ENCODE measurements at places on chromosomes 3 and 15.

DNA sequence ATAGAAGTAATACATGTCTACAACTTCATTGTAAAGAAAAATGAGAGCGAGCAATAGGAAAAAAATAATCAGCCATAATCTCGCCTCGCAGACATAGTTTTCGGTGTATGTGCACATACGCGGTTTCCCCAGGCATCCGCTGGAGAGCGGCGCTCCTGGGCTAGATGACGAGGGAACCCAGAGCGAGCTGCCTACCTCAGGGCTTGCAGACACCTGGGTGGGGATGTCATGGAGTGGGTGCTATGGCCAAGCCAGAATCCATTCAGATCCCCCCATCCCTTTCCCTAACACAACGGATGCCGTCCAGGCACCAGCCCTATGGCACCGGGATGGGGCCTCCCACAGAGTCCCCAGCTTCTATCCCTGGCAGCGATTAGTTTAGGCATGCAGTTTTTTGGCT lies 4.5 kb upstream of the CFAP100 start:
- H3K27me3 ChIP-seq = no peaks in the 10 kb centered on the region
- DNase-seq = no peak
- H3K36me3 ChIP-seq = no peaks in the 10 kb centered on the region
- H3K4me3 ChIP-seq = no peak overlapping the region
- no peaks in the 10 kb centered on the region for H3K4me1 ChIP-seq

GRCh38 chr15:98943051-98943508 lies 64.5 kb downstream of the PGPEP1L start:
- DNase-seq = no peak
- H3K4me1 ChIP-seq = peaks cover 34% of the 10 kb centered on the region
- no peak overlapping the region for H3K4me3 ChIP-seq
- no peaks in the 10 kb centered on the region for H3K36me3 ChIP-seq

- no peaks in the 10 kb centered on the region for H3K27me3 ChIP-seq
- no peak for DNase-seq
- no peak overlapping the region for H3K4me3 ChIP-seq
Observed at GRCh38 chr15:57216288-57216687, 160.0 kb upstream of the CGNL1 start.

DNA sequence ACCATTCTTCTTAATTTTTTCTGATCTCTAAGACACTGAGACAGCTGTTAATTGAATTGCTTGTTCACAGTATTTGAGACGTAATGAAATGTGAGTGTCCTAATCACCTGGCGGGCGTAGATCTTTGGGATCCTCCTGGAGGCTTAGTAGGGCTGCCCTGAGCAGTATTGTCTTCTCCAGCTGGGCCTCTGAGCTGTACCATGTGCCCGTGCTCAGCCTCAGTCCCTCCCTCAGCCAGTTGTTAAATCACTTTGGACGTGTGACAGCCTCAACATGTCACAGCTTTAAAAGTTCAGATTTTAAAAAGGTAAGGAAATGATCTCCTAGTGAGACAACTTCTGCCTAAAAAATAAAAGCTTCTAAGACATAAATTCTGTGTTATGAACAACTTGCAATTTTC lies 35.5 kb downstream of the IGF1R start:
- no peaks in the 10 kb centered on the region for H3K36me3 ChIP-seq
- H3K27ac ChIP-seq = no peak overlapping the region
- no peak for DNase-seq
- peaks cover 38% of the 10 kb centered on the region for H3K4me1 ChIP-seq
- H3K27me3 ChIP-seq = no peaks in the 10 kb centered on the region
- H3K4me3 ChIP-seq = no peak overlapping the region

DNA sequence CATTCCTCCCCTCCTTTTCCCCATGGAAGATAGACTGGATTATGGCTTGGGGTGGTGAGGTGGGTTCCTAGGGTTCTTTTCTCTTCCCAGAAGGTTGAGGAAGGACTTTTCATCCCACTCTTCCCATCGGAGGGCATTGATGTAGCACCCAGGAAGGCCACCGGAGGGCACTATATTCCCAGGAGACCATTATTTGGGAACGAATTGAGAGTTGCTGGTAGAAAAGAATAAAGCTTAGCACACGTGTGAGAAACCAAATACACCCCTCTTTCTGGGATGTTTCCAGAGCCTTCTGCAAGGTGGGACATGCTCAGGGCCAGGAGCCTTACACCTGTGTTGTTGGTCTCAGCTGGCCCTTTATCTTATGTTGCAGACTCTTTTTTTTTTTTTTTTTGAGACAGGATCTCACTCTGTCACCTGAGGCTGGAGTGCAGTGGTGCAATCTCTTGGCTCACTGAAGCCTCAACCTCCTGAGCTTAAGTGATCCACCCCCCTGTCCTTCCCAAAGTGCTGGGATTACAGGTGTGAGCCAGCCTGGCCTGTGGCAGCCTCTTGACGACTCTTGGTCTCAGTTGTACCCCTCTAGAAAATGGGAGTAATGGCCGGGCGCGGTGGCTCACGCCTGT lies 6.3 kb upstream of the CDC25A start:
- no peak overlapping the region for H3K27ac ChIP-seq
- peak; percentile 73 for DNase-seq
- no peak overlapping the region for H3K4me3 ChIP-seq
- H3K36me3 ChIP-seq = no peaks in the 10 kb centered on the region
- no peaks in the 10 kb centered on the region for H3K27me3 ChIP-seq

GRCh38 chr3:52681596-52681995 lies 4.1 kb downstream of the PBRM1 start:
- H3K4me1 ChIP-seq = peaks cover 39% of the 10 kb centered on the region
- H3K27me3 ChIP-seq = no peaks in the 10 kb centered on the region
- no peak for DNase-seq
- no peak overlapping the region for H3K27ac ChIP-seq
- peaks cover 19% of the 10 kb centered on the region for H3K36me3 ChIP-seq
- H3K4me3 ChIP-seq = no peak overlapping the region

GRCh38 chr3:63523100-63523499 lies 129.4 kb upstream of the SNTN start:
- no peaks in the 10 kb centered on the region for H3K27me3 ChIP-seq
- no peak for DNase-seq
- H3K4me1 ChIP-seq = no peaks in the 10 kb centered on the region
- H3K36me3 ChIP-seq = no peaks in the 10 kb centered on the region
- no peak overlapping the region for H3K27ac ChIP-seq

DNA sequence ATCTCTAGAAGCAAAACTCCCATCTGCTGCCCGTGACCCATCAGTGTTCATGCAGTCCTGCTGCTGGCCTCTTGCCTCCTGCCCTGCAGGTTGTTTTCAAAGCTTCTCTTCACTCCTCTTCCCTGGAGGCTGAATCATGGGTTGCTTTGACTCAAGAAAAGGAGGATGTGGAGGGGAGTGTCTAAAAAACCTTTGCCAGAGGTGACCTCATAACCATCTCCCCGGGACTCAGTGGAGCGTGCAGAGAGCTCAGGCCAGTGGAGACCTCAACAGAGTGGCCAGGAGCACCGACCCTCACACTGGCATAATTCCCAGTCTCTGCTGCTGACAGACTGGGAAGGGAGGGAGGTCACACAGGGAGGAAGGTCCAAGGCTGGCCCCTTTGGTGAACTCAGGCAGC lies 60.9 kb upstream of the ITGA11 start:
- no peak for DNase-seq
- H3K27me3 ChIP-seq = no peaks in the 10 kb centered on the region
- H3K4me1 ChIP-seq = no peaks in the 10 kb centered on the region
- H3K27ac ChIP-seq = no peak overlapping the region

DNA sequence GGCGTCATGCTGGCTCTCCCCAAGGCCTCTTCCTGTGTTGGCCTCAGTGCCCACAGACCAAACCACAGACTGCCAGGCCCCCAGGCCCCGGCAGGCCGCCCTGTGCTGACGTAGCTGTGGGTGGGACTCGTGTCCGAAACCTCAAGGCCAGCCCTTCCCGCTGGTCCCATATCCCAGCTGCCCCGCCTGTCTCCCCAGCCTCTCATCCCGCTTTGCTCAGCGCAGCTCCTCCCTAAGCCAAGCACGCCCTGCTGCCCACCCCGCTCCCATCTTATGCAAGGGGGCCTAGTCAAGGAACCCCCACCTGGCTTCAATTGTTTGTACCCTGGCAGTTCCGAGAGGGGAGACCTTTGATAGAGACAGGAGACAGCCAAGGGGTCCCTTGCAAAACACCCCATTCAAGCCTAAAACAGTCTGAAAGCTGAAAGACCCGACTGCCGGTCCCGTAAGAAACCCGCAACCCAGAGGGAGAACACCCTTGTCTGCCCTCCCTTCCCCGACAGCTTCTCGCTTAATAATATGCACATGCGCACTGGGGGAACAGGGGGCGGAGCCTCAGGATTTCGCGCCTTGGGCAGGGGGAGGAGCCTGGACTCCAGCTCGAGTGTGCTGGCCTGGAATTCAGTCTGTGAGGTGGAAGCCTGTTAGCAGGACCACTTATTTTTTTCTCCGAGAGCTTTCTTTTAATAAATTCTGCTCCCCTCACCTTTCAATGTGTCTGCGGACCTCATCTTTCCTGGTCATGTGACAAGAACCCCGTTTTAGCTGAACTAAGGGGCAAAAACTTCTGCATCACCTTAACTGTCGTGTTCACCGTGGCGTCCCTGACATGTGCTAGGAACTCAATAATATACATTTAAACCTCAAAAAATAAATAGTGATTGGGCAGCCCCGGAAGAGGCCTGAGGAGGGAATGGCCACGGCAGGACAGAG lies 17.2 kb downstream of the TNFAIP8L3 start:
- no peaks in the 10 kb centered on the region for H3K4me1 ChIP-seq
- peak overlapping the region; percentile 15 for H3K27ac ChIP-seq

GRCh38 chr15:57387564-57388076 lies 11.3 kb downstream of the CGNL1 start:
- H3K27me3 ChIP-seq = no peaks in the 10 kb centered on the region
- no peak overlapping the region for H3K4me3 ChIP-seq
- DNase-seq = no peak
- H3K36me3 ChIP-seq = no peaks in the 10 kb centered on the region
- H3K4me1 ChIP-seq = peaks cover 35% of the 10 kb centered on the region

- no peak overlapping the region for H3K27ac ChIP-seq
- no peak for DNase-seq
- H3K27me3 ChIP-seq = no peaks in the 10 kb centered on the region
- H3K4me3 ChIP-seq = no peak overlapping the region
Observed at GRCh38 chr3:134579141-134579665, 71.6 kb downstream of the KY start.
